NCI-H2081 (cell line): ENCODE measurements at places on chromosomes 16 and 17.

GRCh38 chr16:89330177-89330856 is 112.8 kb downstream of the ZNF778 start:
- DNase-seq, result no peak

DNA sequence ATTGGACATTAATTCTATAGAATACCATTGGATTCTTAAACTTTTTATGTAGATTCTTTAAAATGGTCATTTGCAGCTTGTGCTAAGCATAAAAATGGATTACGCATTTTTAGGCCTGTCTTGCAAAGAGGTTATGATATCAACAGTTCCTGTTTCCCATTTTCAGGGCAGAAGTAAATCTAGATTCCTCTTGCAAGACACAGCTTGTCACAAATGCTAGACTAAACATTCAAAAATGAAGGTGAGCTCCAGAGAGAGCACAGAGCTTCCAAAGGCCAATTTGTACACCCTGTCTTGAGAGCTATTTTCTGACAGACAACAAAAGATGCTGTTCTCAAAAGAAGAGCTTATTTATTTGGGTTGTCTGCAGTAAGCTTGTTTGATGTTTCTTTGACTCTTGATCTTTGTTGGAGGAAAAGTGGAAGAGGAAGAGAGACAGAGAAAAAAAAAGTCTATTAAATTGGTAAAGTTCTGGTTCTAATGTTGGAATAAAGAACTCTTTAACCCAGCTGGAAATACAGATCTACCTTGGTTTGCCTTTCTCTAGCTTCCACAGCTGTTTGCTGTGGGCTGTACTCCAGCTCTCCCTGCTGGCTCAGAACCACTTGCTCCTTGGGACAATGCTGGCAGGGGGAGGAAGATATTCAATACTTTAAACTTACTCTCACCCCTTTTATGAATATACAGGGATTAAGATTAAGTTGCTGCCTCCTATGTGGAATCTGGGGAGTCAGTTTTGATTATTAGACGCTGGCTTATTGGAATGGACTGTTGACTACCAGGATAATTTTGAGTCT is 651.8 kb downstream of the CDH11 start:
- DNase-seq, result no peak

GRCh38 chr16:75965504-75966374 is 239.4 kb upstream of the CPHXL start:
- DNase-seq, result no peak

DNA sequence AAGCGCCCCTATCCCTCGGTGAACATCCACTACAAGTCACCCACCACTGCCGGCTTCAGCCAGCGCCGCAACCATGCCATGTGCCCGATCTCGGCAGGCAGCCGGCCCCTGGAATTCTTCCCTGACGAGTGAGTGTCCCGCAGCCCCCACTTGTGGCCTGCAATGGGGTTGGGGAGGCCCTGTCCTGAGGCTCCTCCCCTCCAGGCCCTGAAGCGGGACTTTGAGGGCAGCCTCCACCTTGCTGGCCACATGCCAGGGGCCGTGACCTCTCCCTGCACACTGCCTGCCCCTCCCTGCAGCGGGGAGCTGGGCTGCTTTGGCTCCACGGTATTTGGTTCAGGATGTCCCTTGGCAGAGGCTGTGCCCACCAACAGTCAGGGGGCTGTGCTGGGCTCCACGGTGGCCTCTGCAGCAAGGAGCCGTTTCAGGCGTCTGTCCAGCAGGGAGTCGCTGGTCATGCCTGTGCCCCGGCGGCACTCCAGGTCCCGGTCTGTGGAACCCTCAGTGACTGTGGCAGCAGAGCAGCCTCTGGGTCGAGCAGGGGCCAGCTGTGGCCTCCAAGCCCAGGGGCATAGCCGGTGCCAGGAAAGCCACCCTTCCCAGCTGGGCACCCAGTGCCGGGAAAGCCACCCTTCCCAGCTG is 8.3 kb downstream of the NME3 start:
- DNase-seq, result no peak

- DNase-seq, result no peak
Measured at GRCh38 chr16:13645601-13646245, 274.2 kb upstream of the ERCC4 start.
